ENCODE measurements at places on chromosomes 13 and 19.

DNA sequence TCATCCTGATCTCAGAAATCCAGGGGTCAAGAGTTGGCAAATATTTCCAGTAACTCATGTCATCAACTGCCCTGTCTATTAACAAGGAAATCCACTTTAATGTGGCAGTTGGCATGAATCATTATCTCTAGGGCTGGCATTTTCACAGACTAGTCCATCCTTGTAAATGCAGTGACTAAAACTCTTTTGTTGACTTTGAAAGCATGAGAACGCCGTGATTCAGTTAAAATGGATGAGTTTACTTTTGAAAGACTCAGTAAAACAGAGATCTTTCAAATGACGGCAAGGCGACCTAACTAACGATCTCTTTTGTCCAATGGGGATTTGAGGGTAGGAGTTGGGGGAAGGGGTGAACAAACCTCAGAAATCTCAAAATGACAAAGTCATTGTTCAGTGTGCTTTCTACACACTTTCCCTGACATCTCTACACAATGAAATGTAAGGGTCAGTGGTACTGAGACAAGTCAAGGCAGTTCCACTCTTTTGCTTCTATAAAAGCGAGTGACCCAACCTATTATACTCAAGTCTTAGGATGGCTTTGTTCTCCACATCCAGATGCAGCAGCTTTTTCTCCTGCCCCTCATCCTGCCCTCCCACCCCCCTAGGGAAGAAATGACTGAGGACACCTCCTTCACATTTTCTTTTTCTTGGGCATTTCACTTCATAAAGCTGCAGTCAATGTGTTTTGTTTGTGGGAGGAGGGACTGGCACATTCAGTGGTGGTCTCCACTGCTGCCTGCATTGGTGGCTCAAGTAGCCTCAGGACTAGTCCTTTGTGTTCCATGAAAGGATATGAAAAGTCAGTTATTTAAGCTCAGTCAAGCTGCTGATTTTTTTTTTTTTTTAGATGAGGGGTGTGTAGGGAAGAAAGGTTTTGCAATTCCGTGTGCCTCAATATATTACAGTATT lies 200.5 kb downstream of the ABCC4 start:
- no peak for DNase-seq

DNA sequence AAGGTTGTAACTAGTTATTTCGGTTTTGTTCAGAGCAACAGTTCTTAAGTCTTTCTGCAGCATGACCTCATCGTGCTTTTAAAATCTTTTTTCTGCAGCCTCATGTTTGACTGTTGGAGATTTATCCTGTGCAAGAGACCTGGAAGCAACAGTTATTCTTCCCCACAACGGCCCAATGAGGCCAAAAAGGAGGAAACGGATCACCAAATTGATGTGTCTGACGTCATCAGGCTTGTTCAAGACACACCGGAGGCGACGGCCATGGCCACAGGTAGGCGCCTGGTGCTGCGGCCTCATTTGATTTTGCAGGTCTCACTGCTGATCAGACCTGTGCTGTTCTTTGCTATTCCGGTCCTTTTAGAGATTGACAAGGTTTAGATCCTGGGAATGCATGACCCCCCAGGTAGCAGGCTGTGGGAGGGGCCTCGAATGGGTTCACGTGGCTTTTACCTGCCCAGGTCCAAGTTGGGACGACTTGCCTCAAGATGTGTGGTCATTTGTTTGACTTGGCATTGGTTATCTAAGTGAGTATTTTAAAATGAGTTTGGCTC lies 66.8 kb upstream of the MCF2L start:
- DNase-seq: no peak

- no peak for DNase-seq
Measured at GRCh38 chr19:57314146-57314545, 6.1 kb upstream of the ZNF543 start.

- DNase-seq: no peak
Measured at GRCh38 chr19:10701955-10702525, 801 bp downstream of the QTRT1 start.

GRCh38 chr19:12668932-12669269 lies 2.3 kb downstream of the WDR83 start:
- no peak for DNase-seq

DNA sequence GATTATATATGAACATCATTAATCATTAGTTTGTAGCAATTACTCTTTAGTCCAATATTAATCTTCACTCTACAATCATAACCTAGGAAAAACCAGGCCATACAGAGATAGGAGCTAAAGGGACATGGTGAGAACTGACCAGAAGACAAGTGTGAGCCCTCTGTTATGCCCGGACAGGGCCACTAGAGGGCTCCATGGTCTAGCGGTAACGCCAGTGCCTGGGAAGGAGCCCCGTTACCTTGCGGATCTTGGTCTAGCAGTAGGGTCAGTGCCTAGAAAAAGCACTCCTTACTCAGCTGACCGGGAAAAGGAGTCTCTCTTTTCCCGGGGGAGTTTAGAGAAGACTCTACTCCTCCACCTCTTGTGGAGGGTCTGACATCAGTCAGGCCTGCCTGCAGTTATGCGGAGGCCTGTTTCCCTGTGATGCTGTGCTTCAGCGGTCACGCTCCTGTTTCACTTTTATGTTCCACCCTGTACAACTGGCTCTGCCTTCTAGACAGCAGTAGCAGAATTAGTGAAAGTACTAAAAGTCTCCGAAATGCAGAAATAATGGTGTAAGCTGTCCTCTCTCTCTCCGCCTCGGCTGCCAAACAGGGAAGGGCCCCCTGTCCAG lies 13.8 kb downstream of the OR7D4 start:
- DNase-seq: peak; percentile 16

- DNase-seq: no peak
Measured at GRCh38 chr19:15453906-15454860, 4.4 kb upstream of the WIZ start.

DNA sequence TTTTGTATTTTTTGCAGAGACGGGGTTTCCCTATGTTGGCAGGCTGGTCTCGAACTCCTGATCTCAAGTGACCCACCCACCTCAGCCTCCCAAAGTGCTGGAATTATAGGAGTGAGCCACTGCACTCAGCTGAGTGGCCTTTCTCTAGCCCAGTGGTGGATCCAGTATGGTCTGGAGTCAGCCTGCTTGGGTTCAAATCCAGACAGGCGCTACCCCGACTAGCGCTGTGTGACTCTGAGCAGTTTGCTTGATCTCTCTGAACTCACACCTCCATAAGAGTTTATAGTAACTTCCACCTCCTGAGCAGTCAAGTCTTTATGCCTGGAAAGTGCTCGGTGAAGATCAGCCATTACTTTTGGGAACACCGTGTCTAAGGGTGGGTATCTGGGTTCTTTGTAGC lies 10.4 kb downstream of the S1PR2 start:
- DNase-seq: no peak

- DNase-seq: no peak
Measured at GRCh38 chr13:94351292-94351990, 128.0 kb downstream of the DCT start.

DNA sequence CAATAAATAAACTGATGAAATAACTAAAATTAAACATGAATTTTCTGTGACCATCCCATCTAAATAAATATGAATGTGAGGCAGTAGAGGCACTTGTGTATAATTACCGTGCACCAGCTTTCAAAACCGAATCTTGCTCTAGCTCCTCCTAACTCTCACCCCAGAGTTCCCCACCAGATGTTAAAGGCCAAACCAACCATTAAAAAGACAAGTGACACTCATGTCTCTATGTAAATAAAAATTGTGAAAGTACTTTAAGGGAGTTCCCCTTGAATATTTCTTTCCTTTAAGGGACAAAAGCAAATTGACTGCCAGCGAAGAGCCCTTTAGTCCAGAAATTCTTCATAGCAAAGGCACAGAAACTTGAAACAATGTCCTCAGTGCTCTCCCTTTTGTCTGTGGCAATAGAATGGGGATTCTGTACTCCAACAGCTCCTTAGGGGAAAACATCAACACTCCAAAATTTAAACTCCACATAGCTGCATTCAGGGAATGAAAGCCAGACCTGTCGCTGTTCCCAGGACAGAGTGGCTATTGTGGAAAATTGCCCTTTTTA lies 101.7 kb upstream of the SOX21 start:
- DNase-seq: no peak

DNA sequence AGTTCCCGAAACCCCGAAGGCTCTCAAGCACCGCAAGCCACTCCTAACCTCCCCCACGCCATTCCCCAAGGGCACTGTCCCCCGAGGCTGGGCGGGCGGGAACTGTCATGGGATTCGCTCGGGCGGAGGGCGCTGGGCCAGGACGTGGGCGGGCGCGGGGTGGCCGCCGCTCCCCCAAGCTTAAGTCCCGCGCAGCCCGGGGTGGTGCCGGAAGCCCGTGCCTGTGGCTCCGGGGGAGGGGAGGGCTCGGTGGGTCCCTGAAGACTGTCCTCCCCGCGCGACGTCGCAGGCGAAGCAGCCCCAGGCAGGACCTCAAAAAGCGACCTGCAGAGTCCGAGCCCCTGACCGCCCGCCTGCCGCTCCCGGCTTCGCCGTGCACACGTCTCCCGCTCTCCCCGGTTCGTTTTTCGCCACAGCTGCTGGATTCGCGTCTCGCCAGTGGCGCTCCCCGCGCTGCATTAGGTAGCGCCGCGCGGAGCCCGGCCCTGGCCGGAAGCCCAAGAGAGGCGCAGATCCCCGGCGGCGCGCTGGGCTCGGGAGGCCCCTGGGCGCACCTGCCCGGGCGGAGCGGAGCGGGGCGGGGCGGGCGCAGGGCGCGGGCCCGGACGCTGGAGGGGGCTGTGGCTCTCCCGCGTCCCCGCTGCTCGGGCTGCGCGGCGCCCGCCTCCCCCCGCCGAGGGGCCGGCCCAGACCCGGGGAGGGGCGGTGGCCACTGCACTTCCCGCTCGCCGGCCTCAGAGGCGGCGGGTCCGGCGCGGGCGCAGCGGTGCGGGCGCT lies at the start of gene FARP1:
Gene FARP1 (plus strand): TSS at position 715 of the 777 bp plus-strand sequence. CDS start 70,149 bp downstream, outside the sequence.
- no peak for DNase-seq

- no peak for DNase-seq
Measured at GRCh38 chr19:42010245-42011126, 16.5 kb upstream of the ATP1A3 start.

GRCh38 chr13:103130681-103131210 lies 64.5 kb upstream of the SLC10A2 start:
- DNase-seq: no peak

DNA sequence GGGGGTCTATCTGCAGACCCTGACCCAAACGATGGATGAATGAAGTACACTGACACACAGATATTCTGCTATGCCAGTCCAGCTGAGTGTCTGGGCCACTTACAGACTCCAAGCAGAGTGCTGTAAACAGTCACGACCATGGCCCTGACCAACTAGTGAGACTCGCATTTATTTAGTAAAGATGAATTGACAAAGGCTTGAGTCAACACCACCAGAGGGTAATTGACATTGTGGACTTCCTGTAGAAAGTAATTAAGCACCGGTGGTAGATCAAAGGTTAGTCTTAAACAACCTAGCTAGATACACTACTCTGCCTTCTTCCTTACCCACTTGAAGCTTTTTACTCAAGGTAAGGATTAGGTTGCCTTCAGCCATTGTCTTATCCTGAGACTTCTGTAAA lies 63.4 kb upstream of the KPNA3 start:
- no peak for DNase-seq

- DNase-seq: no peak
Measured at GRCh38 chr13:26628706-26629105, 71.2 kb downstream of the WASF3 start.

- DNase-seq: peak; percentile 96
Measured at GRCh38 chr19:1252821-1253513, 4.6 kb downstream of the MIDN start.

DNA sequence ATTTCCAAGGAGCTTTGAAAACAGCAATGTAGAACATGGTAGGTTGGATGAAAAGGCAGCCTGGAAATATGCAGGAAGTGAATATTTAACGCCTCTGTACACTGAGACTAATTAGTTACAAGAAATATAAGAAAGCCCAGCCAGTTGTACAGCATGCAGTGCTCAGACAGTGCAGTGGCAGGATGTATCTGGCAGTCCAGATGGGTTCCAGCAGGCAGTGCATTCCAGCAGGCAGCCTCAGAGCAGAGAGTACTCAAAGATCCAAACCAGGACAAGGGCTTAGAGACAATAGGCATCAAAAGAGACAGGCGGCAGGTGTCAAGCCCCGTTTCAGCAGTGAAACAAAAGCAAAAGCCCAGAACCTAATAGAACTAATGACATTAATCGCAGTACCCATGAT lies 2776.3 kb downstream of the PCDH9 start:
- no peak for DNase-seq

- DNase-seq: no peak
Measured at GRCh38 chr13:94764576-94765321, 52.4 kb upstream of the SOX21 start.

DNA sequence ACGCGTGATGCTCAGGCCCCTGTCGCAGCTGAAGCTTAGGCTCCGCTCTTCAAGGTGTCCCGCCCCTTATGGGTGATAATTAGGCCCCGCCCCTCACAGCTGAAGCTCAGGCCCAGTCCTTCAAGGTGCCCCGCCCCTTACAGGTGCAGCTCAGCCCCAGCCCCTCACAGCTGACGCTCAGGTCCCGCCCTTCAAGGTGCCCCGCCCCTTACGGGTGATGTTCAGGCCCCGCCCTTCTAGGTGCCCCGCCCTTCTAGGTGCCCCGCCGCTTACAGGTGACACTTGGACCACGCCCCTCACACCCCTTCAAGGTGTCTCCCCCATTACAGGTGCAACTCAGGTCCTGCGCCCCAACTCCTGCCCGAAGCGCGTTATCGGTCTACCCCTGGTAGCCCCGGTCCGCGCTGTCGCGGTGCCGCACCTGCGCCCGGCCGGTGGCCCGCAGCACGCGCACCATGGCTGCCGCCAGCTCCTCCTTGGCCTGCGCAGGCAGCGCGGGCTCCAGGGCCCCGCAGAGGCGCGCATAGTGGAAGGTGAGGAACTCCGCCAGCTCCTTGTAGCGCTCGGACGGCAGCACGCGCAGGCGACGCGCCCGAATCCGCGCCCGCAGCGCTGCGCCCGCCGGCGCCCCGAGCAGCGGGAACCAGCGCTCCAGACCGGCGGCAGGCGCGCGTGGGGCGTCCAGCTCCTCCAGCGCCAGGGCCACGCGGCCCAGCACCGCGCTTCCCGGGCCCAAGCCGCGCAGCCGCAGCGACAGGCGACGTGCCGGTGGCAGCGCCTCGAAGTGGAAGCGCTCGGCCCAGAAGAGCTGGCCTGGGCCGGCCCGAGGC lies 7.3 kb downstream of the RASAL3 start:
- DNase-seq: no peak

GRCh38 chr19:18809149-18809868 lies 18.2 kb upstream of the COMP start:
- DNase-seq: peak; percentile 91

- no peak for DNase-seq
Measured at GRCh38 chr13:42075517-42075916, 27.1 kb downstream of the DGKH start.

DNA sequence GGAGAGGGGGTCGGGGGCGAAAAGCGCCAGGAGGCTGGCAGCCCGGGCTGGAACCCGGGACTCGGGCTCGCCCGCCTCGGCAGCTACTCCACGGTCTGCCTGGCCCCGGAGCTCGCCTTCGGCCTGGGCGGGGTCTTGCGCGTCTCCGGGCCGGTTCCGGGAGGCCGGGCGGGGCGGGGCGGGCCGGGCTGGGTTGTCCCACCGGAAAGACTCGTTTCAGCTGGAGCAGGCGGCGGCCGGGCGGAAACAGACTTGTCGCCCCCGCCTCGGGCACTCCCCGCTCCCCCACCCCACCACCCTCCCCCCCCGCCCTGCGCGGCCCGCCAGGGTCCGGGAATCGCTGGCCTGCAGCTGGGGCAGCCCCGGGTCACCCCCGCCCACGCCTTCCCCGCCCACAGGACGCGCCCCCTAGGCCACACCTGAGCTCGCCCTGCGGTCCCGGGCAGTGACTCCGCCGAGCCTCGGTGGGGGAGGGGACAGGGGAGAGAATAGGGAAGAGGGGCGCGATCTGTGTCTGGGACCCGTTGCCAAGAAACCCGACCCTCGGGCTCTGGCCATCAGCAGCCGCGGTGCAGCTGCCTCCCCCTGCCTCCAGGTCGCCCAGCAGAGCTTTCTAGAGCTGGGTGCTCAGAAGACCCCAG lies 109.4 kb downstream of the KCTD15 start:
- DNase-seq: no peak

GRCh38 chr19:42272989-42273406 lies 3.9 kb downstream of the CIC start:
- no peak for DNase-seq
